ENCODE measurements at places on chromosomes 2 and 18.

DNA sequence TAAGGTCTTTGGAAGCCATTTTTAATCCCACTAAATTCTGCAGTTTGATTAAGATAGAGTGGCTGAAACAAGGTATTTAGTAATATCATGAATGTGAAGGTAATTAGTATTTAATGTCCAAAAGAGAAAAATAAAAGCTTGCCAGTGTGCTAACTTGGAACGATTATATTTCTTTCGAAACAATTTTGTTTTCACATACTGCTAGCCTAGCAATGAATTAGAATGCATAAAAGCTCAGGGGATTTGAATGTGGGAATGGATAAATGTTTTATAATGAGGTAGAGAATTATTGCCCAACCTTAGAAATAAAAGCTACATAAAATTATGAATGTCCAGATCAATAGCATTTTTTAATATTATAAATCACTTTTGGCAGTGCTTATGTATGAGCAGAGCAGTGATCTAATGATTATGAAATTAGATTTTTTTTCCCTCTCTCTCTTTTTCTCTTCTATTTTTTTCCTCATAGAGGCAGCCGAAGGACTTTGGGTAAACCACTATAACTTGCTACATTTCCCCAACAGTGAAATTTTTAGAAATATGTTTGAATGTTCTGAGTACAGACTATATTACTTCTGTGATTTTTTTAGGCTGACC lies 75.5 kb downstream of the PLCL1 start:
- no peak for DNase-seq

DNA sequence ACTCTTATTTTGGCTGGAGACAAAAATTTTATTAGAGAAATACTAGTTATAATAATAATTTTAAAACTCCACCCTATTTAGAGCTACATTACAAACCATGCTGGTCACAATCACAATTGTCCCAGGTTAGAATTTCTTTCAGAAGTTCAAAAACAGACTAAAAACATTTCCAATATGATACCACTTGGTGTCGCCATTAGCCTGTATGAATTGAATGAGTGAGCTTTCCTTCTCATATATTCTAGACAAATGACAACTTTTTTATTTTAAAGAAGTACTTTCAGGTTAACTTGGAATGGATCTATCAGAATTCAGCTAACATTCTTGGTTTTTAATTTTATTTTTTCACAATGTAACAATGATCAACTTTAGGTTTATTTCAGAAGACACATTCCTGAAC lies 48.0 kb downstream of the SERPINB8 start:
- no peak for DNase-seq

GRCh38 chr2:227973241-227973640 lies 101.8 kb downstream of the DAW1 start:
- no peak for DNase-seq

DNA sequence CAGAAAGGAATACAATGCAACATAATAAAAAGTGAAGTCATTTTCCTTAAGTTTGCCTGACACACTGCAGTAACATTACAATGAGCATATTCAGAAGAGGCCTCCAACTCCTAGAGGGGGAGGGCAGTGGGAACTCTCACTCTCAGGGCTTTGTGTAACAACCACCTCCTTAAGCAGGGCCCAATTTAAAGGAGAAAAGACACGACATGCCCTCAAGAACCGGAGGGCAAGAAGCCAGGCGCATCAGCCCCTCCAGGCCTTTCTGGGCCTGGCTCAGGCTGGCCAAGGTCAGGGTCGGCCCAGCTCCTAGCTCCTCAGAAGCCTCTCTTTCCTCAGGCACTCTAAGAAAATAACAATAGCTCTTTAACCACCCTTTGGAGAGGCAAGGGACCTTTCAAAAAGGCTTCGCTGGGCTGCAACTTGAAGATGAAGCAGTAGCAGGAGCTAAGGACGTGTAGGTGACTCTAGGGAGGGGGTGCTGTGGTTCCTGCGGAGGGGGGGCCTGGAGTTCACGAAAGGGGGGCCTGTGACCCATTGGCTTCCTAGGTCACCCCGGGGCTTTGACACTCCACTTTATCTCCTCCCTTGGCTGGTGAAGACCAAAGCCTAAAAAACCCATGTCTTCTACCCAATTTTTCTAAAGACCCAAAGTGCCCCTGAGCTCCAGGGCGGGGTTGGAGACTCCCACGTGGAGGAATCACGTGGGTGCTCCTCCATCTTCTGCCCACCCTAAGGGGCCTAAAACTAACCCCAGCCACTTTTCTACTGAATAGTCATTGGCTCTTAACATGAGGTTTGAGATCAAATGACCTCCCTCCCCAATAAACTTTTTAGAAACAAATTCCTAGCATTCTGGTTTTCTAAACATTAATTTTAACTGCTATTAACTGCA lies 13.3 kb downstream of the SERTAD2 start:
- no peak for DNase-seq

All from stimulated activated CD8-positive, alpha-beta memory T cell treated with anti-CD3 and anti-CD28 coated beads, Interleukin-15, amount 100 ng/mL, for 24 hours (primary cell).